ENCODE measurements at places on chromosomes 16 and 17.
A peak's percentile ranks its signal among the peaks of the same experiment; 100 is the strongest.

GRCh38 chr17:74779948-74780400 lies 3.8 kb upstream of the NAT9 start:
- no peak for DNase-seq
- H3K27ac ChIP-seq, result no peak overlapping the region
- H3K36me3 ChIP-seq, result no peaks in the 10 kb centered on the region
- H3K27me3 ChIP-seq, result no peaks in the 10 kb centered on the region
- H3K4me3 ChIP-seq, result no peak overlapping the region
- H3K4me1 ChIP-seq, result peaks cover 12% of the 10 kb centered on the region

DNA sequence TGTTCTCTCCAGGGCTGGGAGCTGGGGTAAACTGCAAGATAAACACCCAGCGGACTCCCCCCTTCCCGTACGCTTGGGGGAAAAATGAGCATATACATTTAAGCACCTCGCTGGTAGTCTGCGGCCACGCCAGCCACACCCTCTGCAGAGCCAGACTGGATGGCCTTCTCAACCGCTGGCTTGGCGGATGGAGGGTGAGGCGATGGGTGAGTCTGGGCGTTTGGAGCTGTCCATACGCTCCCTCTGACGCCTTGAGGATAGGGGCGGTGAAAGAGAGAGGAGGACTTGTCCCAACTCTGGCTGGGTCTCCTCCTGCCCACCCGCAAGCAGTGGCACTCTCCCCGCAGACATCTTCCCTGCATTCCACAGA lies 1.0 kb downstream of the ITGA3 start:
- peaks cover 22% of the 10 kb centered on the region for H3K4me1 ChIP-seq

GRCh38 chr17:7437950-7438614 lies 1.2 kb upstream of the FGF11 start:
- H3K27me3 ChIP-seq, result no peaks in the 10 kb centered on the region
- peak overlapping the region; percentile 93 for H3K27ac ChIP-seq
- peak; percentile 74 for DNase-seq
- H3K4me3 ChIP-seq, result peak overlapping the region; percentile 36

GRCh38 chr17:42325026-42325425 lies 36.7 kb downstream of the STAT5A start:
- no peaks in the 10 kb centered on the region for H3K36me3 ChIP-seq
- no peak overlapping the region for H3K4me3 ChIP-seq
- DNase-seq, result no peak
- H3K27ac ChIP-seq, result peak overlapping the region; percentile 70
- no peaks in the 10 kb centered on the region for H3K27me3 ChIP-seq

DNA sequence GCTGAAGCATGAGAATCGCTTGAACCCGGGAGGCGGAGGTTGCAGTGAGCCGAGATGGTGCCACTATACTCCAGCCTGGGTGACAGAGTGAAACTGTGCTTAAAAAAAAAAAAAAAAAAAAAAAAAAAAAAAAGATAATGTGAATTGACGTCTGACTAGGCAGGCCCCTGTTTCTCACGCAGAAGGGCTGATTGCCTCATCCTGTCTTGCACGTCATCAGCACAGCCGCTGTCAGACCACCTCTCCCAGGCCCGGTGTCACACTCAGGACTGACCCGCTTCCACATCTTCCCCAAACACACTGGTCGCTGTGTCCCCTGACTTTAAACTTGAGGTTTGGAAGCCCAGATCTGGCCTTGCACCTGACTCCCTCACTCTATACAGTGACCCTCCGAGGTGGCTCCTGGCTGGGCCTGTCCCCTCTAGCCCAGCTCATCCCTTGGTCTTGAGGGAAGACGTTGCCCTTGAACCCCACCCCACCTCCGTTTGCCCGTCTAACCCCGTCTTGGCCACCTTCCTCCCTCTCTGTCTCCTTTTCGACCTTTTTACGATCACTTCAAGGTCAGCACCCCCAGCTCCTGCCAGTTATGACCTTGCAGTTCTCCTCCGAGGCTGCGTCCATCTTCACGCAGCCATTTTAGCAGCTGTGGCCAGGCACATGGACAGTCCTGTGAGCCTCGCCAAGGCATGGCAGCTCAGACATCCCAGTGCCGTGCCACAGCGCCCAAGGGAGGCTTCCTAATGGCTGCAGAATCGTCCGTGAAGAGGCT lies 149.9 kb upstream of the PLCG2 start:
- H3K27ac ChIP-seq, result no peak overlapping the region
- H3K27me3 ChIP-seq, result no peaks in the 10 kb centered on the region
- H3K4me1 ChIP-seq, result peaks cover 6% of the 10 kb centered on the region
- no peak overlapping the region for H3K4me3 ChIP-seq
- DNase-seq, result no peak
- H3K36me3 ChIP-seq, result no peaks in the 10 kb centered on the region

All from breast epithelium (tissue), 4 donors.